HCEC 1CT (cell line): ENCODE measurements at places on chromosomes 11 and 22.

DNA sequence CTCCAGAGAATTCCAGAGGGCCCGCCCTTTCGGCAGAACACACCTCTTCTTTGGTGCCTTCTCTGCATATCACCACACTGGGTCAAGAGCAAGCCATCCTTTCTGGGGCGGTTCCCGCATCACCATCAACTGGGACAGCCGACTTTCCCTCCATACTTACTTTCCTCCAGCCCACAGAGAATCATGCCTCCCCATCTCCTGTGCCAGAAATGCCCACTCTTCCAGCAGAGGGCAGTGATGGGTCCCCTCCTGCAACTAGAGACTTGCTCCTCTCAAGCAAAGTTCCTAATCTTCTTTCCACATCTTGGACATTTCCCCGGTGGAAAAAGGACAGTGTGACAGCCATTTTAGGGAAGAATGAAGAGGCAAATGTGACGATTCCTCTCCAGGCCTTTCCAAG, 157.7 kb downstream of the C11orf91 start:
- DNase-seq: peak; percentile 44

GRCh38 chr22:48948575-48949170, 879.0 kb downstream of the BRD1 start:
- DNase-seq: no peak

DNA sequence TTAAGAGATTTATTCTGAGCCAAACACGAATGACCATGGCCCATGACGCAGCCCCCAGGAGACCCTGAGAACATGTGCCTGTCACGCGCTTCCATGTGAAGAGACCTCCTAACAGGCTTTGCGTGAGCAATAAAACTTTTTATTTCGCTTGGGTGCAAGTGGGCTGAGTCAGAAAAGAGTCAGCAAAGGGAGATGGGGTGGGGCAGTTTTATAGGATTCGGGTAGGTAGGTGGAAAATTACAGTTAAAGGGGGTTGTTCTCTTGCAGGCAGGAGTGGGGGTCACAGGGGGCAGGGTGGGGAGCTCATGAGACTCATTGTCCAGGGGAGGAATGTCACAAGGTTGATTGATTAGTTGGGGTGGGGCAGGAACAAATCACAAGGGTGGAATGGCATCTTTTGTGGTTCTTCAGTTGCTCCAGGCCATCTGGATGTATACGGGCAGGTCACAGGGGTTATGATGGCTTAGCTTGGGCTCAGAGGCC, 77.2 kb upstream of the FTH1 start:
- DNase-seq: no peak

GRCh38 chr11:60059521-60060240, 3.2 kb downstream of the MS4A3 start:
- DNase-seq: no peak

DNA sequence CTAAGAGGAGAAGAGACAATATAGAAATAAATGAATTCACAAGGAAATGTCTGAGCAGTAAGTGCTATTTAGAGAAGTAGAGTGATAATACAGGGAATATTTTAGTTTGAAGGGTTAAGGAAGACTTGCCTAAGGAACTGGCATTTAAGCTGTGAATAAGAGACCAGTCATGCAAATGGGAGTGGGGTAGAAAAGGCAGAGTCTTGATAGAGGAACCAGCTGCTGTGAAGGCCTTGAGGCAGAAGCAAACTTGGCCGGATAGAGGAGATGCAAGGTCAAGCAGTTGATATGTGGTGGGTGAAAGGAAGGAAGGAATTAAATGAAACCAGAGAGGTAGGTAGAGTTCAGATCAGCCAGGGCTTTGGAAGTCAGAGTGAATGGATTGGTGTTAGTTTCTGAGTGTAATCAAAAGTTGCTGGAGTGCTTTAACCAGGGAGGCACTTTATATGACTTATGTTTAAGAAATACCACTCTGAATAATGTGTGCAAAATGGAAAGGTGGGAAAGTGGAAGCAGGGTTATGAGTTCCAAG, 198.4 kb upstream of the SESN3 start:
- no peak for DNase-seq

DNA sequence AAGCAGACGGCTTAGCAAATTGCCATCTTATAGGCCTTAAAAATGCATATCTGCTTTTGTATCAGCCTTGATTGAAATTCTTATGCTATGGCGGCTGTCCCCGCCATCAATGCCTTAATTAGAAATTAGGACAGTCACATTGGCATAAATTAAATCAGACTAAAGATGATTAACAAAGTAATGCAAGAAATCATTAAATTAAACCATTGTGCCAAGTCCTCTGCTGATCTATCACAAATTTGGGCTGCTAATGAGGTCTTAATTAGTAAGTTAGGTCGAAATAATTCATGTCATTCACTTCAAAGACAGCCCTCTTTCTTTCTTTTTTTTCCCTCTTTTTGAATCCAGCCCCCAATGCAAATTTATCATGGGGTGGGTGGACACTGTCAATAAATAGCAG, 159.3 kb downstream of the MIAT start:
- no peak for DNase-seq

GRCh38 chr11:68872216-68873003, 30.7 kb upstream of the CPT1A start:
- no peak for DNase-seq

- DNase-seq: no peak
These were observed 53.9 kb downstream of the GGTLC2 start for GRCh38 chr22:22698263-22698750.

DNA sequence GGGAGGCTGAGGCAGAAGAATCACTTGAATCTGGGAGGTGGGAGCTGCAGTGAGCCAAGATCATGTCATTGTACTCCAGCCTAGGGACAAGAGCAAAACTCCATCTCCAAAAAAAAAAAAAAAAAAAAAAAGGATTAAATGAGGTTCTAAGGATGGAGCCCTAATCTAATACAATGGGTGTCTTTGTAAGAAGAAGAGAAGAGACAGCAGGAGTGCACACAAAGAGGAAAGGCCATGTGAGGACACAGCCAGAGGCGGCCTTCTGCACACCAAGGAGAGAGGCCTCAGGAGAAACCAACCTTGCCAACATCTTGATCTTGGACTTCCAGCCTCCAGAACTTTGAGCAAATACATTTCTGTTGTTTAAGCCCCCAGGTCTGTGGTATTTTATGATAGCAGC, 66.6 kb upstream of the CECR2 start:
- no peak for DNase-seq

GRCh38 chr11:88377646-88378045, 40.1 kb upstream of the CTSC start:
- DNase-seq: no peak

- DNase-seq: no peak
These were observed 977 bp upstream of the PGGHG start for GRCh38 chr11:287821-288477.

- no peak for DNase-seq
These were observed 30.0 kb upstream of the RFPL3 start for GRCh38 chr22:32327596-32328171.

DNA sequence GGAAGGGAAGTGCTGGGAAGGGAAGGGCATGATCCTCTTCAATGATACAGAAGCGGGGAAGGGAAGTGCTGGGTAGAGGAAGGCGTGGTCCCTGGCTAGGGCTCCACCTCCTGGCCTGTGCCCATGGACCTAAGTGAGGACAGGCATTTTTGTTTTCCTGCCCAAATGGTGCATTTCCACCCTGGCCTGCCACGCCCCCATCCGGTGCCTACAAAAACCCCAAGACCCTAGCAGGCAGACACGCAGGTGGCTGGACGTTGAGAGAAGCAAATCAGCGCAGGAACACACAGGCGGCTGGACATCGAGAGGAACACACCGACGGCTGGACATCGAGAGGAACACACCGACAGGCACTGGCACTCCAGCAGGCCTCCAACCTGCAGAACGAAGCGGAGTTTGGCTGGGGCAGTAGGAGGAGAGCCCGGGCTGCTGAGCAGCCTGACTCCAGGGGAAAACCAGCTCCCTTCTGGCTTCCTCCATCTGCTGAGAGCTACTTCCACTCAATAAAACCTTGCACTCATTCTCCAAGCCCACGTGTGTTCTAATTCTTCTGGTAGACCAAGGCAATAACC, 628.3 kb downstream of the BUD13 start:
- DNase-seq: no peak

DNA sequence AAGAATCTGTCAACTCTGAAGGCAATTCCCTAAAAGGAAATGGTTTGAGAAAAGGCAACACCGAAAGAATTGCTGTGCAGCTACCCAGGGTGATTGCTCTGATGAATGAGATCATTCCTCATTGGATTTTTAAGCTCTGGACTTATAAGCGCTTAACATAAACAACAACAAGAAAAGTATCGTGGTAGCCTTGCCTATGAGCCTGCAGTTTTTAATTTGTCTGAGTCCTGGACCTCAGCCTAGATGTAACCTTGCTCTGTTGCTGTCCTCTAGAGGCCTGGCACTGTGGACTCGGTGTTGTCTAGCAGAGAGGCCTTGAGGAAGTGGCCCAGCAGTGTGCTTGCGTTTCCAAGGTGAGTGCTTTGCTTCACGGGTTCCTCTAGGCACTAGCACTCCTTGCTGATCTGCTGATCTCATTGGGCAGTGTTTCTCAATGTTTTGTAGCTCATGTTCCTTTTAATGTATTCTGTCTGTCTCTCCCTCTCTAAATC, 20.4 kb downstream of the CCDC81 start:
- peak; percentile 12 for DNase-seq

DNA sequence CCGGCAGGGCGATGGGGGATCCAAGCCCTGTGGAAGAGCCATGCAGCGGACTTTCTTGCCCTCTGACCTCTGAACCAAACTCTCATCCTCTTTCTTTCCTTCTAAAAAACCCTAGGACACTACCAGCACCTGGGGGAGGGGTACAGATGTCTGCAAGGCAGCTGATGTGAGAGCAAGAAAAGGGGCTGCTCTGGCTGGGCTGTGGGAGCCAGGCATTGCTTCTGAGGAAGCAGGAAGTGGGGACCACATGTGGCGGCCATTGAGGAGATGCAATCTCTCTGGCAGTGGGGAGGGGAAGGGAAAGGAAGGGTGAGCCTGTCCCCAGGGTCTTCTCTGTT, 36.0 kb downstream of the FAM83F start:
- DNase-seq: no peak

- no peak for DNase-seq
These were observed 109.2 kb downstream of the ZBTB16 start for GRCh38 chr11:114168691-114169090.

- DNase-seq: peak; percentile 26
These were observed 19.8 kb upstream of the CCDC89 start for GRCh38 chr11:85705800-85706199.

GRCh38 chr11:28153586-28153985, 45.4 kb downstream of the METTL15 start:
- no peak for DNase-seq
